Activated T-cell treated with anti-CD3 and anti-CD28 coated beads for 1 hour (primary cell): ENCODE measurements at places on chromosomes 11 and 22.

DNA sequence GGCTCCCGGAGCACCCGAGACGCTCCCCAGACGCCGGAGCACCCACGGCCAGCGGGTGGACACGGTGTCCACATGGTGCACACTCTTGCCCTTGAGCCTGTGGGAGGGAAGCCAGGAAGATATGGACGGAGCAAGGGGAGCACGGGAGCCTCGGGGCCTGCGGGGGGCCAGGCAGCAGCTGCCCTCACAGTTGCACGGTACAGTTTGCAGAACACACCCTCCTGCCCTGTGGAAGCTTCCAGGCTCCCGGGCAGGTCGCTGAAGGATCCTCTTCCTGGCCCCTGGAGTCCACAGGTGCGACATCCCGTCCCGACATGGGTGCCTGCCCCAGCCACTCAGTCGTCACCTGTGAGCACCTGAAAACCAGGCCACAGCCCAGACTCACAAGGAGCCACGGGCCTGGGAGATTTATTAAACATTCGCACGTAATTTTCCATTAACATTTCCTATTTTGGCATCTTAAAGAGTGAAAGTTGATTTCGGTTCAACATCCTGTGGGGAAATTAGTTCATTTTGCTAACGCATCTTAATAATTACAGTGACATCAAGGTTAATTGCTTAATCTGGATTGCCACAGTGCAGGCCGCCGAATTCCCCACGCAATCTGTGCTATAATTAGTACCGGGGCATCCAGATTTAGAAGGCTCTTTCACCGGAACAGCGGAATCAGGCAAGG lies 253.3 kb downstream of the BRD1 start:
- DNase-seq: no peak

GRCh38 chr11:111586388-111586831 lies 15.8 kb upstream of the SIK2 start:
- DNase-seq: peak; percentile 32

DNA sequence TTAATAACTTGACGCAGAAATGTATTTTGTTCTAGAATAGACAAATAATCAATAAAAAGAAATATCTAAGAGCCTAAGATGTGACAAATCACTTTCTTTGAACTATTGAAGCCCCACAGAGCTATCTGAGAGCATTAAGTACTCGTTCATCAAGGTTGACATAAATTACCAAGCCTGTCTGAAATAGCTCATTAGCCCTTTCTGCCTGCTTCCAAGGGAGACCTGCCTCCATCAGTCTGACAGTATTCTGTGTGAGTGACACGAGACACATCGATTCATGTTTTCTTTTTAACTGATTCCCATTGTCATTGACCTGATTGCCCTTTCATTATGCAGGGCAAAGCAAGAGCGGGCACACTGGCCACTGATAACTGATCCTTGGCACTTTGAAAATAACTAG lies 347.5 kb downstream of the KCNA4 start:
- DNase-seq: no peak

GRCh38 chr11:130418210-130418609 lies 10.2 kb downstream of the ADAMTS8 start:
- DNase-seq: no peak

GRCh38 chr11:115471367-115471766 lies 32.8 kb downstream of the CADM1 start:
- DNase-seq: no peak

DNA sequence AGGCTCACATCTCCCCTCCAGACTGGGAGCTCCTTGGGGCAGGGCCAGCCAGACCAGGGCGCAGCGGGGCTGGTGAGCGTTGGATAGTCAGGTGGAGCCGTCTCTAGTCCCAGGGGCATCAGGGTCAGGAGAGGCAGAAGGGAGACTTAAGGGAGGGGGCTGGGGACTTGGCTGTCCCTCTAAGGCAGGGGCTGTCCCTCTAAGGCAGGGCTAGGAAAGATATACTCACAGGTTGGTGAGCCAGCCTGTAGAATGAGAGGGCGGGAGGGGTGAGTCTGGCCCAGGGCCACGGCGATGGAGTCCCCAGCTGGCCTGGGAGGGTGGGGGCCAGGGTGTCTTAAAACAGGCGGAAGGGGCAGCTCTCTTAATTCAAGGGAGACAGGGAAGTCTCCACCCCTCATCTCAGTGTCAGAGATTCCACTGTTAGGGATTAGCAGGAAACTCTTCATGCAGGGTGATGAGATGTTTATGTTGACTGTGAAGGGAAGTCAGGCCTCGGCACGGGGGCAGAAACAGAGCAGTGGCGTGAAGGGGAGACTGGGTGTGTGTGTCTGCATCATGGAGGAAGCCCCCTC lies 11.3 kb downstream of the P2RY2 start:
- no peak for DNase-seq

- DNase-seq: peak; percentile 40
Observed at GRCh38 chr11:58575377-58576020, at the start of gene LPXN. TSS of gene LPXN (minus strand) at chr11:58575856. CDS start at chr11:58575772, 84 bp downstream.

DNA sequence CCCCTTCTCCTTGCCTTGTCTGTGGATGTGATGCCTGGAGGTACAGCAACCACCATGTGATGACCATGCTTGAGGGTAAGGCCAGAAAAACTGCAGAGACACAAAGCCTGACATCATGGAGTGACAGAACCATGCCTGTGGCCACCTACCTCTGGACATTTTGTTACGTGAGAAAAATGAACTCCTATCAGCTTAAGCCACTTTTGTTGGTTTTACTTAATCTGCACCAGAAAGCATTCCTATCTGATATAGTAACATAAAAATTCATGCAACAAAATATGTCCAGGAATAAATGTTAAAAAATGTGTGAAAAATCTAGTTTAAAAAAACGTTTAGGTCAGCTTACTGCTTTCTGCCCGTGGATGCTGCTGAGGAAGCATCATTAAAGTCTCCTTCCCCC lies 42.6 kb upstream of the P4HA3 start:
- DNase-seq: no peak

DNA sequence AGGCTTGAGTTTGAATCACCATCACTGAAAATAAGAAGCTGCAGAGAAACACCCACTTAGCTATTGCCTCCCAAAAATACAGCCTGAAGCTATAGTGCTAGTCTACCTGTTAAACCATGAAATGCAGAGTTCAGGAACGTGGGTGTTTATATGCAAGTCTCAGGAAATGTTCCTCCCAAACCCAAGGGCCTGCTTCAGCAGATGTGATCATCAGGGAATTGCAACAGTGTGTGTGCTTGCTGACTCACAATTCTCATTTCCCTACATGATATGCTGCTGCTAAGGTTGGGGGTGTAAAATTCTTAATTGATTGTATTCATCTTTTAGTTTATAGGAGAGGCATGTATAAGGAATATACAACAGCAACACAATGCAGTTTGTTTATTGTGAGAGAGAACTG lies 49.6 kb downstream of the NUP98 start:
- no peak for DNase-seq

GRCh38 chr11:27349919-27350318 lies 13.1 kb downstream of the CCDC34 start:
- DNase-seq: no peak

GRCh38 chr22:31173386-31174145 lies 13.6 kb downstream of the RNF185 start:
- no peak for DNase-seq

- DNase-seq: no peak
Observed at GRCh38 chr11:62572431-62572830, 1.3 kb downstream of the EEF1G start.

- no peak for DNase-seq
Observed at GRCh38 chr11:35905646-35906276, 38.1 kb upstream of the LDLRAD3 start.

GRCh38 chr11:91312541-91312940 lies 912.1 kb upstream of the FAT3 start:
- DNase-seq: no peak

DNA sequence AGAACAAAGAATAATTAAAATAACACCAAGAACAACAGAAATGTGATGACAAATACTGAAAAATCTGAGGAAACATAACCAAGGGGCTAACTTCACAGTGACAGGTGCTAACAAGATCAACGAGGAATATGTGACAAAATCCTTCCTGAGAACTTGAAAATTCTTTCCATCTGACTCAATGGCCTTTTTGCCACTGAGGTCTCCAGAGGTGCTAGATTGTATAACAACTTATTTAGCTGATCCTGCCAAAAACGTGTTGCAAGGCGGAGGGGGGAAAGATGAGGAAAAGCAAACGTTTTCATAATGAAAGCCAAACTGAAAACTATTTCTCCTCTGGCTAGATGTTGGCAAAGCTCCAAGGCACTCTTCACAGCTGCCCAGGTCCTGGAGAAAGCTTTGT lies 364.5 kb downstream of the NTM start:
- no peak for DNase-seq

DNA sequence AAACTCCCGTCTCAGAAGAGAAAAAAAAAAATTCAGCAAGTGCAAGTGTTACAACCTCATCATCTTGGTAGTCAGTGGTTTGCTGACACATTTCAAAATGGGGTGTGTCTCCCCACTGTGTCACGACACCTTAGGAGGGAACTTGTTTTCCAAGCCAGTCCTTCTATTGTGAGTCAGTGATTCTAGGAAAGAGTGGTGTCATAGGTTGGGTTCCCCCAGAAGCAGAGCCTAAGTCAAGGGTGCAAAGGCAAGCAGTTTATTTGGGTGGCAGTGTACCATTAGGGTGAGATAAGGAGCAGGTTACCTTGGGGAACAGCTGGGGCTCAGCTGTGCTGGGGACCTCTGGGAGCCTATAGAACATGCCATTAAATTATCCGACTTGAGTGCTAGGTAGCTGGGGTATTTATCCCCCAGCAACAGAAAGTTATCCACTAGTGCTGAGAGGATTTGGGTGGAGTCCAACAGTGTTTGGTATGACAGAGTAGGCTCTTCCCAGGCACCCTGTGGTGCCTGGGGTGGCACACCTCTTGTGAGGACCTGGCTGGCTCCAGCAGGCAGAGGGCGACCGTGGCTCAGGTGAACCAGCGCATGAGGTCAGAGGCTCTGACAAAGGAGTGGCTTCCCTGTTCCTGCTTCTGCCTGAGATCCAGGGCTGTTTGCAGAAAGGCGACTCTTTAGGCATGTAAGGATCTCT lies 41.7 kb downstream of the KIAA1671 start:
- DNase-seq: no peak

- DNase-seq: peak; percentile 32
Observed at GRCh38 chr22:36384766-36385481, 2.8 kb downstream of the MYH9 start.

- no peak for DNase-seq
Observed at GRCh38 chr22:48925450-48925849, 902.2 kb downstream of the BRD1 start.

DNA sequence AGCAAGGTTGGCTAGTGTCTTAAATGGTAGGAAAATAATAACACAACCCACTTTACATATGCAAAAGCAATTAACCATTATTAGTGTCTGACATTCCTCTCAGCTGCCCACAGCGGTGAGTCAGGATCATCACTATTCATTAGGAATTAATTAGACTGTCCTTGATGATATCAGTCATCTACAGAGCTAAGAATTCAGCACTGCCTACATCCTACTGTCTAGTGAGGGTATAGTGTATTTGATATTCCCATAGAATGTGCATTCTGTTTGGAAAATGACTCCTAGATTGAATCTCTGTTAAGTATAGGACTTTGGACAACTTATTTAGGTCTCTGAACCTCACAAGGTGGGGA lies 82.2 kb downstream of the TEAD1 start:
- no peak for DNase-seq

- DNase-seq: no peak
Observed at GRCh38 chr11:118441770-118442275, 5.5 kb downstream of the KMT2A start.
